Activated effector memory CD4-positive, alpha-beta T cell treated with anti-CD3 and anti-CD28 coated beads, Interleukin-2, amount 50 U/mL, for 16 hours (primary cell): ENCODE measurements at places on chromosomes 11 and 22.
A peak's percentile ranks its signal among the peaks of the same experiment; 100 is the strongest.

DNA sequence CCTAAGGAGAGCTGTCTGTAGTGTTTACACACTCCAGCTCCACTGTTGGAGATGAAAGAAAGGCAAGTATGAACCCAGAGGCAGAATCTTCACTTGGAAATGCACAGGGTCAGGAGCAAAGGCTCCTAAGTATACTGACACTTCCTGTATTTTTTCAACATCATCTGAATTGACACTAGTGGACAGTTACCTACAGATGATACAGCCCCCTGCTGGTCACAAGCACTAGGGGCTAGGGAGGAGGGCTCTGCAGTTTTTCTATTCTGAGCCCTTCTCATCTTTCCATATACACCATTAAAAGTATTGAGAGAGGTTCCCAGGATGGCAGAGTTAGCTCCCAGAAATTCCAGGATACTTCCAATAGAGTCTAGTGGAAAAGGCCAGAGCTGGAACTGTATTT, 290.3 kb upstream of the API5 start:
- DNase-seq: no peak

GRCh38 chr11:75656044-75656727, 12.7 kb downstream of the MAP6 start:
- no peak for DNase-seq

GRCh38 chr22:49769691-49770546, 57.8 kb downstream of the BRD1 start:
- DNase-seq: peak; percentile 49

- no peak for DNase-seq
Measured at GRCh38 chr11:124801014-124801413, 808 bp upstream of the MSANTD2 start.

GRCh38 chr11:118673361-118674081, 5.9 kb downstream of the TREH start:
- DNase-seq: peak; percentile 50

GRCh38 chr22:30459181-30460052, 12.4 kb downstream of the SEC14L3 start:
- no peak for DNase-seq

DNA sequence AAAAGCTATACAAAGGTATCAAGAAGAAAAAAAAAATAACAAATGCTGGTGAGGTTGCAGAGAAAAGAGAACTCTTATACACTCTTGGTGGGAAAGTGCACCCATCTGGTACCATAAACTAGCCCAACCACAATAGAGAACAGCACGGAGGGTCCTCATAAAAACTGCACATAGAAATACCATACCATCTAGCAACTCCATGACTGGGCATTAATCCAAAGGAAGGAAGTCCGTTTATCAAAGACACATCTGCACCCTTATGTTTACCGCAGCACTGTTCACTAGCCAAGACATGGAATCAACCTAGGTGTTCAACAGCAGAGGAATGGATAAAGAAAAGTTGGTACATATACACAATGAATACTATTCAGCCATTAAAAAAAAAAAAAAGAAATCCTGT, 10.8 kb upstream of the CLDN5 start:
- no peak for DNase-seq

DNA sequence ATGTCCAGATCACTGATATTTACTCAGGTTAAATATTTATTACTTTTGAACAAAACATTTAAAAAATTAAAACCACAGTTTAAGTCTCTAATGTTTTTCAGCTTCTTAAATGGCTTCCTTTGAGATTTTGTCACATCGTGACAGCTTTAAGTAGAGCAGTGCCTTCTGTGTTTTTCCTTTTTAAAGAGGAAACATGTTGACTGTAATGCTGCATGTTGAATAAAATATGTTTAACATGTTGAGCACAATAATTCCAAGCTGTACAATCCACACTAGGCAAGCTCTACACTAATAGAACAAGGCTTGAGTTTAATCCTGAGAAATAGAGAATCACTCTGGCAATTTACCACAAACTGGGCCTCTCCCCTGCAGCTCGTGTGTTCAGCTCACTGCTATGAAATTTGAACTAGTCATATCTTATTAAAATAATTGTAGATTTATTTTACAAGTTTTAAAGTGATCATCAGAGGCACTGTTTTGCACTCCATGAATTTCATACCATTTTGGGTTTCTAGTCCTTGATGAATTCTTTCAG, 368.3 kb downstream of the SOX6 start:
- no peak for DNase-seq

DNA sequence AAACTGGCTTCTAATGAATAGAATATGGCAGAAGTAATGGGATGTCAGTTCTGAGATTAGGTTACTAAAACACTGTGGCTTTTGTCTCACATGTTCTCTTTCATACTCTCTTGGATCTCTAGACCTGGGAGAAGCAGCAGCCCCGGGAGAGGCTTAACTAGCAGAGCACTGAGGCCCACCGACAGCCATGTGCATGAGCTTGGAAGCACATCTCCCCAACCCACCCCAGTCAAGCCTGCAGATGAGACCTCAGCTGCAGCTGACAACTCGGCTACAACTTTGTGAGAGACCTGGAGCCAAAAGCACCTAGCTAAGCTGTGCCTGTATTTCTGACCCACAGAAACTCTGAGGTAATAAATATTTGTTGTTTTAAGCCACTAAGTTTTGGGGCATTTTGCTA, 100.8 kb downstream of the TRIM29 start:
- no peak for DNase-seq

GRCh38 chr22:17063411-17064106, 21.2 kb upstream of the IL17RA start:
- DNase-seq: no peak

DNA sequence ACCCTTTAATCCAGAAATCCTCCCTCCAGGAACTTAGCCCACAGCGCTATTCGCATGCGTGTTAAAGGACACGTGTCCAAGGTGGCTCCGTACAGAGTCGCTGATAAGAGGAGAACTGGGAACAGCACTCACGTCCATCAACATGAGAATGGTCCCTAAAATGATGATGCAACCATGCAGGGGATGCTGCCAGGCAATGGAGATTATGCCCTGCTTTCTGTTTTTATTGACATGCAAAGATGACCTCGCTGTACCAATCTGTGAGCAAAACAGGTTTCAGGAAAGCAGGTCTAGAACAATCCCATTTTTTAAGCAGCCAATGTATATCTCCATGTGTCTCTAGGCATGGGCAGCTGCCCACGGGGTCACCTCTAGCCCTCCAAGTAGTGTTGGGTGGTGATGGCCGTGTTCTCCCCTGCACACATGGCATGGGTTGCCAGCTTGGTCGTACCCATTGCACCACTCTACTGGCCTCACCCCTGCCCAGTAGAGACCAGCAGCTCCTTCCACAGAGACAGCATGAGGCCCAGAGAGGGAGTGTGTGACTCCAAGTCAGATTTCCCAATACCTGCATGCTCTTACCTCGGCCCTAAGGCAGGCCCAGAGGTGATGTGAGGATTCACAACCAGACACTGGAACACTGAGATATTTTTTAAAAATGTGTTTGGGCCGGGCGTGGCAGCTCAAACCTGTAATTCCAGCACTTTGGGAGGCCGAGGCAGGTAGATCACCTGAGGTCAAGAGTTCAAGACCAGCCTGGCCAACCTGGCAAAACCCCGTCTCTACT, 68.3 kb upstream of the LINC01488 start:
- no peak for DNase-seq

- DNase-seq: no peak
Measured at GRCh38 chr11:104060004-104060794, 23.8 kb downstream of the DDI1 start.

DNA sequence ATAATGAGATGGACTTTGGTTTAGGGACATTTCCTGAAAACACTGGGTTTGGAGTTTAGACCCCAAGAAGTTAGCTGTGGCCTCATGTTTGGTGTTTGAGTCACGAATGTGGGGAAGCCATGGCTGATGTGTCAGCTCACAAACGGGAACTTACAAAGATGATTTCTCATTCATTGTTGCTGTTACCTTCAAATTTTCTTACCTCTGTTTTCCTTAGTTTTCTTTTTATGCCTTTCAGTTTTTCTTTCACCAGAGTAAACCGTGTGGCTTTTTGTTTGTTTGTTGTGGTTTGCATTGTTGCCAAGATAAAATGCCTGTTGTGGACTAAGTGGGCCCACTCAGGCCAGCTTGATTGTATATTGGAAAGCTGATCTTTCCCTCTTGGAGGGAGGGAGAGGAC, 89.1 kb downstream of the SWAP70 start:
- DNase-seq: no peak

- DNase-seq: no peak
Measured at GRCh38 chr11:119885067-119885466, 156.1 kb upstream of the NECTIN1 start.
